Activated T-cell treated with anti-CD3 and anti-CD28 coated beads, Interleukin-2, amount 50 U/mL, for 72 hours (primary cell): ENCODE measurements at places on chromosomes 3 and 15.

- no peak for DNase-seq
Measured at GRCh38 chr3:196813903-196814302, 53.8 kb upstream of the SENP5 start.

DNA sequence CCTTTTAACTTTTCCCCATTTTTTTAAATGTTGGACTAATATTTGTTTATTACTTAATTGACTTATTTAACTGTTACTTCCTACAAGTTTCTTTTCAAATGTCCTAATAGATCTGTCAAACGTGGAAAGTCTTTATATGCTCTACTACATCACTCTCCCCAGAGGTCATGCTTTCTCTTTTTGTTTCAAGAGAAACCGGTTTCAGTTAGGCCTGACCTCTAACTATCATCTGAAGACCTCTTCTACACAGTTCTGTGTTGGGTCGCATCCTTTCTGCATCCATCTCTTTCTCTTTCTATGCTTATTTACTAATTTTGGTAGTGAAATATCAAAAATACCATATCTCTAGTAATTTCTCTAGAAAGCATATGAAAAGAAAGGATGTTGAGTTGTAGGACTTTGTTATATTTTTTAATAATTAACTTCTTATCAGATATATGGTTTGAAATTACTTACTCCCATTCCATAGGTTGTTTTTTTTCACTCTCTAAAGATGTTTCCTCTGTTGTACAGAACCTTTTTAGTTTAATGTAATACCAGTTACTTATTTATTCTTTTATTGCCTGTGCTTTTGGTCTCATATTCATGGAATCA is 781.2 kb upstream of the ARPP21 start:
- DNase-seq = no peak

GRCh38 chr15:69093127-69093526 is 67.3 kb upstream of the GLCE start:
- DNase-seq = no peak

- DNase-seq = peak; percentile 8
Measured at GRCh38 chr3:138513090-138513843, 78.9 kb downstream of the ESYT3 start.

- DNase-seq = no peak
Measured at GRCh38 chr3:168336276-168336675, 240.6 kb upstream of the GOLIM4 start.

- no peak for DNase-seq
Measured at GRCh38 chr3:174620138-174620537, 239.0 kb upstream of the NAALADL2 start.

DNA sequence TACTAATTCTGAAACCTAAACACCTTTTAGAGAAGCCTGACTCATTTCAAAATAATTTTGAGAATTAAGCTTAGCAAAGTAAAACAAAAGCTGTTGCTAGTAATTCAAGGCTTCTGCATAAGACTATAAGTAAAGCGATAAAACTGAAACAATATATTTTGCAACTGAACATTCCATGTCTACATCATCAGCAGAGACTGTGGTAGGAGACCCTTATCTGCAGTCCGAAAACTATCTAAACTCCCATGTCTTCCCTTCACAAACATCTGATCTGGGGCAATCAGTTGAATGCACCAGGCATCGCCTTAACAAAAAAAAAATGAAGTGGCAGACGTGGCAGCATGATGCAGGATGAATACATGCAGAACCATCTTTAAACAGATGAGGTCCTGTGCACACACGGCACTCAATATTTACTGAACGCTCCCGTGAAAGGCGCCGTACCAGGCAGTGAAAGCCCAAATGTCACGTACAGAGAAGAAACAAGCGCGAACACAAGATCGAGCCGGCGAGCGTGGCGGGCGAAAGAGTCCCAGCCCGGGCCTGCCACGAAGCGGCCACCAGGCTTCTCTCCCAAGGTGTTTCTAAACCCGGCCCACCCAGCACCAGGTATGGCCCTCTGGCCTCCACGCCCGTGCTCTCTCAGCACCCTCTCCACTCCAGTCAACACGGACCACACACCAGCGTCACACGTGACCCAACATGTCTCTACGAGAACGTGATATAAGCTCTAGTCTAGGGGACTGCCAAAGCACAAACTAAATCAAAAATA is 63.0 kb downstream of the CHSY1 start:
- DNase-seq = no peak

GRCh38 chr3:115040673-115041286 is 106.3 kb downstream of the ZBTB20 start:
- DNase-seq = peak; percentile 27

DNA sequence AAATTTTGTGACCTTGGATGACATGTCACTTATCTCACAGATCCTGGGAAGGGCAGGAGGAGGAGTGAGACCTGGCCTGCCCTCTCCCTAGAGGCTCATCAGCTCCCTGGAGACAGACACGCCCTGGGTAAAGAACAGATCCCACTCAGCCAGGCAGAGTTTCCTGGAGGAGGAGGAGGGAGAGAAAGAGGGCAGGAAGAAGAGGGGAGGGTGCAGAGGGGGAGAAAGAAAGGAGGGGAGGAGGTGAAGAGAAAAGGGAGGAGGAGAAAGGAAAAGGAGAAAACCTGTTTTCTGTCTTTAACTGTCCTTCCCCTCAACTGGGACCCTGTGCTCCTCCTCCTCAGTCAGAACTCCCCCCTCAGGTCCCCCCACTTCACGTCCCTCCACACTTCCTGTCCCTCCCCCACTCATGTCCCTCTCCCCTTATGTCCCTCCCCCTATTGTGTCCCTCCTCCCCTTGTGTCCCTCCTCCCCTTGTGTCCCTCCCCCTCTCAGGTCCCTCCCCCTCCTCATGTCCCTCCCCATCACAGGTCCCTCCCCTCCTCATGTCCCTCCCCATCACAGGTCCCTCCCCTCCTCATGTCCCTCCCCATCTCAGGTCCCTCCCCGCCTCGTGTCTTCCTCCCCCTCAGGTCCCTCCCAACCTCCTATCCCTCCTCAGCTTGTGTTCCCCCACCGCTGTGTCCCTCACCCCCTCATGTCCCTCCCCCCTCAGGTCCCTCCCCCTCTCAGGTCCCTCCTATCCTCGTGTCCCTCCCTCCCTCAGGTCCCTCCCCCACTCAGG is 52.3 kb upstream of the CGNL1 start:
- DNase-seq = peak; percentile 5

- no peak for DNase-seq
Measured at GRCh38 chr3:100165926-100166550, 51.7 kb upstream of the FILIP1L start.

DNA sequence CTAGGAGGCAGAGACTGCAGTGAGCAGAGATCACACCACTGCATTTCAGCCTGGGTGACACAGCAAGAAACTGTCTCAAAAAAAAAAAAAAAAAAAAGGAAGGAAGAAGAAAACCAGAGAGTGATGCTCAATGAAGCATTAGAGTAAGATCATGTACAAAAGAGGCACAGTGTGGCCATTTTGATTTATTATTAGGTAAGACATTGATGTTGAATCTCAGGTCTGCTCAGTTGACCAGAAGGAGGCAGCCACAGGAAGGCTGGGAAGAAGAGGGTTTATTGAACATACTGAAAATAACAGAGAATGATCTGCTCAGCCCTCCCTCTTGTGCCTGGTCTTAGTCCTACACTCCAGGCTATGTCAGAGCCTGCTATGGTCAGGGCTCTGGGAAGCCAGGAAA is 15.6 kb downstream of the LRRK1 start:
- no peak for DNase-seq

- DNase-seq = no peak
Measured at GRCh38 chr15:83982748-83983147, 252.8 kb upstream of the GOLGA6L4 start.

DNA sequence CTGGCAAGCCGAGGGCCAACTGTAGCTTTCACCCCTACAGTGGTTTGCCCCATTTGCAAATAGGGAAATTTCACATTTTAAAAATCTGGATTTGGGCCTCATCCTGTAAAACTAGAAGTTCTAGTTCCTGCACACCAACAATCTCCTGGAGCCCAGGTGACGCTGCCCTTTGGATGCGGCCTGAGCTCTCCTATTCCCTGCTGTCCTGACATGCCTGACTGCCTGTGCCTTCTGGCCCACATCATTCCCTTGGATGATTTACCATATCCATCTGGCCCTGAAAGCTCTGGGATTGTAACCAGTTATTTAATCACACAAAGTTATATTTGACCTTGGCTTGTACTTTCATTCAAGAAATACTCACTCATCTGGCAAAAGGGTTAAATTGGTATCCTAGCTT is 272.3 kb downstream of the ARRDC4 start:
- no peak for DNase-seq

DNA sequence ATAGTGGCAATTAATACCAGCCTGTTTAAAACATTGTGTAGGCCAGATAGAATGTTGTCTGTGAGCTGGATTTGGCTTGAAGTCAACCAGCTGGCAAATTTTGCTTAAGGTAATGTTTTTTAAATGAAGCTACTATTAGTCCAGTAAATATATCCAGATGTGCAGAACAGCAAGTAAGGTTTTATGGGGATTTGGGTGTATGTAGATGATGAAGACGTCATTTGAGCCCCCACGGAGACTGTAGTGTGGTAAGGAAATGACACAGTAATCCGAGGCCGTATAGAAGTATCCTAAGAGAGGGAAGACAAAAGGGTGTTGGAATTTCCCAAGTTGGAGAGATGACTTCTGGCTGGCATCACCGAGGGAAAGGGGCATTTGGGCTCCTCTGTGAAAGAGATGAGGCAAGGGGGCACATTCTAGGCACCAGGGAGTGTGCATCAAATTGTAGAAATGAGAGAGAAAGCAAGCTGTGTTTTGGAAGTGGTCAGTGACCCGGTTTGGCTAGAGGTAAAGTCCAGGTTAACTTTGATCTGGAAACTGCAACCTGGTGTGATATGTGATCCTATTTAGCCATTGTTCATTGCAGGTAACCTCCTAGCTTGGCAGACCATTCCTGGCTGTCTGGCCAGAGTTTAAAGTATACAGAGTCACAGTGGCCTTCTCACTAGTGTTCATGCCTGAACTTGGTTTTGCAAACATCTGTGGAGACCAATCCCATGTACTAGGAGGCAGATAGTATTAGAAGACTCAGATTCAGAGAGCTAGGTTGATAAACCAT is 104.2 kb downstream of the ITPR1 start:
- DNase-seq = no peak

DNA sequence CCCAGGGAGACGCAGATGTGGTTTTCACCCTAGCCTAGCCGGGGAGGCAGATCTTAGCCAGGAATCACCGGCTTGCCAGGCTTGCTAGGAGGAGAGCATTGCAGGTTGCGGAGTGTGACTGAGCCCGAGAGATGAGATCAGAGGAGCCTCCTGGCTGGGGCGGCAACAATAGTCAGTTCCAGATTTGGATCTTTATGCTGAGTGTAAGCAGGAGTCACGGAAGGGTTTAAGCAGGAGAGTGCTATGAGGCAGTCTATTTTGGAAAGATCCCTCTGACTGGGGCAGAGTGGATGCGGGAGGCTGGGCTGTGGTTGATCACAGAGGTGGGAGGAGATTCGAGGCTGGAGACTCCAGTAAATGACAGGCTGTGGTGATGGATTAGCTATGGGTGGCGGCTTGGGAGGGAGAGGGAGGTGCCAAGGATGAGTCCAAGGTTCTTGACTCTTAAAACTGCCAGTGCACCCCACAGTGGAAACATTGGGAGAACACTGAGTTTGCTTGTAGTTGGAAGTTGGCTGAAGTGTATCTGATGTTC is 10.4 kb upstream of the BAHD1 start:
- no peak for DNase-seq

DNA sequence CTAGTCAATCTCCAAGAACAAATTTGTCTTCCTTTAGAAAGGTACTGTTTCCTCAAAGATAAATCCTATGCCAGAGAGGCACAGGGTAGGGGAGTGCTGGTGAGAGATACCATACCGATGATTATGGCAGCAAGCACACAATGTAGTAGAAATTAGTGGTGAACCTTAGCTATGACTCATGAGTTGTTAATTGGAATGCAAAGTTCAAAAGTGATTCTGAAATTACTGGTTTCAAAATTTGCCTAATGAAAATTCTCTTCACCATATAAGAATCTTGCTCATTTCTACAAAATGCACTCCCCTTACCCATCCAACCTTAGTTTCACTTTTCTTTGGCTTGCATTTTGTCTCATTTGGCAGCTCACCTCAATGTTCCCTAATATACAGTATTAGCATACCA is 139.5 kb upstream of the SLC2A2 start:
- DNase-seq = no peak

- no peak for DNase-seq
Measured at GRCh38 chr15:33840615-33841014, 127.7 kb upstream of the CHRM5 start.

DNA sequence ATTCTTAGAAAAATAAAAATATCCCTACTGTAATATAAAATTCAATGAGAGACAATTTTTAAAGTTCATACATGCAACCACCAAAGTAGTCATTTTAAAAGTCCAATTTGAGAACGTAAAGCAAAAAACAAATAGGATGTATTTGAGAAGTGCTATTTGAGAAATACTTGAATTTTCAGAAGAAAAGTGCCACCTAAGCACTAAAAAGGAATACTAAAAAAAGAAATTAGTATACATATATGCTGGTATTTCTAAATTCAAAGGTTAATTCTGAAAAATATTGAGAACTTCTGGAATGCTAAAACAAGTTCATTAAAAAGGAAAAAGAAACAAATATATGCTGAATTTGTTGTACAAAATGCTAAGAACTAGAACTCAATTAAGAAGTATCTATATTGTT is 29.2 kb upstream of the ARRDC4 start:
- DNase-seq = no peak

DNA sequence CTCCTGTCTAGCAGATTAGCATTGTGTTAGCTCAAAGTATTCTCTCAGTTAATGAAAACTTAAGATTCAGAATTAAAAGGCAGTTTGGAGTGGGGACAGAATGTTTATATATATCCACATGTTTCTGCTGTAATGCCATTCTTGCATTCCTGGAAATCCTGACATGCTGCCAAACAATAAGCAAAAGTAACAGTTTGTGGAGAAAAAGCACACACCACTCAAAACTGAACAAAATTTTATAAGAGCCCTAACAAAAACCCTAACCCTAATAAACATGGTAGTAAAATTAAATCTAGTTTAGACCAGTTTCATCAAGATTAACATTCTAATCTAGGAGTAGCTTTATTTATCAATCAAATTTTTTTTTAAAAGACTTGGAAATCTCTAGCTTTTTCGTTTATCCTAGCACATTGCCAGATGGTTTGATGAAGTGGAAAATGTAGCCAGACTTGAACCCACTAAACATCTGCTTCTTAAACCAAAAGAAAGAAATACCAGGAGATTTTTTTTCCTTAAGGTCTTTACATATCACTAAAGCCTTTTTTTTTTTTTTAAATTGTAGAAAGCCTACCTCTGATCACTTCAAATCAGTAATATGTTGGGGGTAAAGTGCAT is 3.7 kb downstream of the TCAIM start:
- DNase-seq = no peak

- DNase-seq = no peak
Measured at GRCh38 chr15:78035321-78035751, 42.2 kb downstream of the TBC1D2B start.

DNA sequence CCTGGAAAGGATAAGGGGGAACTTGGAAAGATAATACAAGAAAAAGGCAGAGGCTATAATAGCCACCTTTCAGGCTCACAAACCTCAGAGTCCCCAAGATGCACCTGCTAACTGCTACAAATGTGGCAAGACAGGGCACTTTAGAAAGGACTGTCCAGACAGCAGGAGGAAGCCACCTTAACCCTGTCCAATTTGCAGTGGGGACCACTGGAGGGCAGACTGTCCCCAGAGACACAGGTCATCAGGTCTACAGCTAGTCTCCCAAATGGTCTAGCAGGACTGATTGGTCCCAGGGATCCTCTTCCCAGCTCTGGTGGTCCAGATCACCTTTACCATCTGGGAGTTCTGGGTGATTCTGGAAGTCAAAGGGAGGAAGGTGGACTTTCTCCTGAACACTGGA is 882.5 kb upstream of the GBE1 start:
- DNase-seq = no peak

- no peak for DNase-seq
Measured at GRCh38 chr3:143851331-143852017, 3.2 kb upstream of the SLC9A9 start.

- DNase-seq = no peak
Measured at GRCh38 chr3:134366928-134367811, 7.1 kb downstream of the AMOTL2 start.
